Activated CD8-positive, alpha-beta memory T cell treated with anti-CD3 and anti-CD28 coated beads for 48 hours (primary cell): ENCODE measurements at places on chromosomes 4 and X.

DNA sequence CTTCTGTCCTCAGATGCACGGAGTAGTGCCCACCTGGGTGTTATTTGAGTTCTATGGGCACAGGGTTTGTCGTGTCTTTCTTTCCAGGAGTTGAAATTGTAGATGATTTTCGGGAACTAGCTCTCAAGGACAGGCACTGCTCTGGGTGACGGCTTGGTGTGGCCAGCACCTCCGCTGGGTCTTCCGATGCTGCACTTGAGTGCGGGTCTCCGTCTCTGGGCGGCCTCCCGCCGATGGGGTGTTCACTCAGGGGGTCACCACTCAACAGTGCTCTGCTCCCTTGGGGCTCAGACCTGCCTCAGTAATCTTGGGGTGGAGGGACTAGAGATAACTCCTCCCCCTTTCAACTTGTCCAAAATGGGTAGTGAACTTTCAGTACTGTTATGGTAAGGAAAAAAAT is 2.5 kb downstream of the ZFP92 start:
- no peak for DNase-seq

DNA sequence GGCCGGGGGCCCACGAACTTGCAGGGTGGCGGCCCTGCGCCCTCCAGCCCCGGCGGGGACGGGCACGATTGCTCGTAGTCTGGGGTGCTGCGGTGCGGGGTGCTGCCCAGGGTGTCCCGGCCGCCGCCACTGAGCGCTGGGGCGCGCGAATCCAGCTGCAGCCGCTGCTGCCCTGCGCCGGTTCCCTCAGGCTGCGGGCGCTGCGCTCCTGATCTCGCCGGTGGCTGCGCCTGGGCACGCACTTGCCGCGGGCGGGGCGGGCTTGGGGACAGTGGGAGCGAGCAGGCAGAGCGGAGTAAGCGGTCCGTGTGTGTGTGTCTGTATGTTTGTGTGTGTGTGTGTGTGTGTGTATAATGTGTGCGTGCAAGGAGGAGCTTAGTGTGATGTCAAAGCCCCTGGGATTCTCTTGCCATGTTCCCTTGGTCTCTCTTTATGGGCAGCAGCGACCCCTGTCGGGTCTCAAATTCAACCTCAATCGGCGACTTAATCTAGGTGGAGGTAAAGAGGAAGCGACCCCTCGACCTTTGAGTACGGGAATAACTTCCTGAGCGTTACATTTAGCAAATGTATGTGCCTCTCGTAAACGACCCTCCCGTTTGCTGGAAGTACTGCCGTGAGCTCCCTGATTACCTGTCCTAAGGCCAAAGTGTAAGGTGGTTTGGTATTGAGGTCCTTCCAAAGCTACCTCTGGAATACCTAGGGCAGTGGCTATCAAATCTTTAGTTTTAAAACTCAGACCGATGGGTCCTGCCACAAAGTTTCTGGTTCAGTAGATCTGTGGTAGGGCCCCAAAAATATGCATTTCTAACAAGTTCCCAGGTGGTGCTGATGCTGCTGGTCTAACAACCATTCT is at the start of gene RNF150:
RNF150 (minus strand) TSS at position 324 of the 853 bp plus-strand sequence.
- DNase-seq: peak; percentile 20

DNA sequence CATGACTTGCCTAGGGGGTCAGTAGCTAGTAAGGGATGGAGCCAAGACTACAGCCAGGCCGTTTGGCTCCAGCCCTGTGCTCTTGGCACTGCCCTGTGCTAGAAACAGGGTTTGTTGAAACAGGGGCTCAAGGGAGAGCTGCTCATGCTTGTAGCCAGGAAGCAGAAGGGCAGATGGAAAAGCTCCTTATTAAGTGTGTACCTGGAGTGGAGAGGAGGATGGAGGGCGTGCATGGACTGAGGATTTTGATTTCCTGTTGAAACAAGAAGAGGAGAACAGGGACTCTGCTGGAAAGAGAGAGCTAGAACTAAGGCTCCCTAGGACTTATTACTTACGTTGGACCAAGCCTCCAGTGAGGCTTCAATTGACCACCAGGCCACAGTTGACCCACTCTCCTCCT is 363.0 kb downstream of the MID1IP1 start:
- DNase-seq: no peak

GRCh38 chrX:23884427-23885024 is 23.2 kb downstream of the APOO start:
- DNase-seq: no peak

DNA sequence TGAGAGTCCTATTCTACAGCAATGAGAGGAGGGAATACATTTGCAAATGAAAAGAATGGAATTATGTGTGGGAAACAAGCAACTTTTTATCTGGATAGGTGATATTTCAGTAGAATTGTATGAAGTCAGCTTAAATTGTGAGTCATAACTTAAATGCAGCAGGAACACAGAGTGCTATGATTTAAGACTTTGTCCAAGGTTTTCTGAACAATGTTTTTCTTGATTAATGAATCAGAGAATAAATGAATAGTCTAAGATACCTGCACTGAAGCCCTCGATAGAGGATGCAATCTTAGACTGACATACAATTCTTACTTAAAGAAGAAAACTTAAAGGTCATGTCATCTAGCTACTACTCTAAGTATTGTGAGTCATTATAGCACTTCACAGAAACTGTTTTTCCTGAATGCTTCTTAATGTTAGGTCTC is 8.0 kb downstream of the ARHGEF38 start:
- DNase-seq: no peak

DNA sequence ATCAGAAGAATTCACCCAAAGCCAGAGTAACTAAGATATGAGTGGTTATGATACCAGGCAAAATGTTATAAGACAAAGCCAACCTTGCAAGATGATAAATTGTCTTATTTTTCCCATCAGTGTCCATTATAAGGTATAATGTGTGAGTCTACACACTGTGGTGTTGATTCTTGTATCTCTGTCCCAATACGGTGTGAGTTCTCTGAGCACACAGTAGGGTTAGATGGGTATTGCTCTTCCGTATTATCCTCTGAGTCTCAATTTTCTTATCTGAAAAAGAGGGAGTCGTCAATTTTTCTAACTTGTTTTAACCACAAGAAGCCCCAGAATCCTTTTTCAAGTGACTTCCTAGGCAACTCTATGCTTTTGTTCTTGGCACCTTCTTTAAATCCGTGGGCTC is 69.9 kb downstream of the HMGB2 start:
- no peak for DNase-seq

DNA sequence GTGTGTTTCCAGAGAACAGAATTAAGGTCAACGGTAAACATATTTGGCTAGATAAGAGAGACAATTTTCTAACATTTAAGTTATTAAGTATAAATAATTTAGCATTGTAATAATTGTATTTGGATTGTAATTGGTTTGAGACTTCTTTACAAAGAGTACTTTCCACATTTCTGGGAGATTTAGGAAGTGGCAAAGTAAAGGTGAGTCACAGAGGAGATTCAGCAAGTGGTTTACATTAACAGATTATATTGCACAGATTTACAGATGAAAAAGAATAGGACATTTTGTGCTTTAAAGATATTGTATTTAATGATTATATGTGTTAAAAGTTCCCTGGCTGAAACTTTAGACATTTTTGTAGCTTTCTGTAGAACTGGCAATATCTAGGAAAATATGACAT is 584.4 kb upstream of the AADAT start:
- DNase-seq: no peak

DNA sequence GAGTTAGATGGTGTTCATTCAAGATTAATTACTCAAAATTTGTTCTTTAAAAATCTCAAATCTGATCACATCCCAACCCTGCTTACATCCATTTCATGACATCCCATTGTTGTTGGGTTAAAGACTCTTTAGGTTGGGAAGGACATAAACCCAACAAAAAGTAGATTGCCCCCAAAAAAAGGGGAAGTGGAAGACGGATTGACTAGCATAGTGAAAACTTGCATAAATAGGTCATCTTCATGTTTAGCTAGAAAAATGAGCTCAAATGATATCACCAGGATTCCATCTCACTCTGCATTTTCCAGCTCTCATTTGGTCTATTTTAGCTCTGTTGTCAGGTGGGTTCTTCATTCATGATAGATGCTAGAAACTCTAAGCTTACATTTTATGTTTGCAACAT is 18.5 kb upstream of the TET2 start:
- no peak for DNase-seq

DNA sequence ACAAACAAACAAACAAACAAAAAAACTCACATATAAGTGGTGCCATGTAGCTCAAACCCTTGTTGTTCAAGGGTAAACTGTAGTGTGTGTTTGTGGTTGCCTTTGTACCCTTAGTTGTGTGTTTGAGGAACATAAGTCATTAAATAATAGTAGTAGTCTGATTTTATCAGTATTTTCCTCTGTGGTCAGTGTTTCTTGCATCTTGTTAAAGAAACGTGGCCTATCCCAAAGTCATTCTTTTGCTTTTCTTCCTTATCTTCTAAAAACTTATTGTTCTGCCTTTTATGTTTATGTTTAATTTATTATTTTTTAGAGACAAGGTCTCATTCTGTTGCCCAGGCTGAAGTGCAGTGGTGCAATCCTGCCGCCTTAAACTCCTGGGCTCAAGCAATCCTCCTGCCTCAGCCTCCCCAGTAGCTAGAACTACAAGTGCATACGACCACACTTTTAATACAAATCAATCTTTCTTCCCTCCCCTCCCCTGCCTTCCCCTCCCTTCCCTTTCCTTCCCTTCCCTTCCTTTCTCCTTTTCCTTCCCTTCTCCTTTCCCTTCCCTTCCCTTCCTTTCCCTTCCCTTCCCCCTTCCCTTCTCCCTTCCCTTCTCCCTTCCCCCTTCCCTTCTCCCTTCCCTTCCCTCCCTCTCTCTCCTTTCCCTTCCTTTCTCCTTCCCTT is 26.4 kb downstream of the PRIMPOL start:
- DNase-seq: no peak

DNA sequence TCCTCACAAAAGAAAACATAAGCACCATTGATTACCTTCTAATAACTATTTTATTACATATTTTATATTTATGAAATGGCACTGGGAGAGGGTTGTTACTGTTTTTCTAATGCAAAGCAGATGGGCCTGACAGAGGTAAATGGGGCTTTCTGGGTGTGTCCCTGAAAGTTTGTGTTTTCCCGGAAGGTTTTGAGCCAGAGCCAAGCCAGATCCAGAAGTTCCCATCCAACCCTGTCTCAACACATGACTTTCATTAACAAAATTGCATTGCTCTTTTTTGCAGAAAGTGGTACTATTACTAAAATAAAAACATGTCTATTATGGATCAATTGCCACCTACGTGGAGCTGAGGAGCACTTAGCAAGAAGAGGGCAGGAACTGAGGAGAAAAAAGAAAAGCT is 181.3 kb downstream of the RAB28 start:
- DNase-seq: no peak

DNA sequence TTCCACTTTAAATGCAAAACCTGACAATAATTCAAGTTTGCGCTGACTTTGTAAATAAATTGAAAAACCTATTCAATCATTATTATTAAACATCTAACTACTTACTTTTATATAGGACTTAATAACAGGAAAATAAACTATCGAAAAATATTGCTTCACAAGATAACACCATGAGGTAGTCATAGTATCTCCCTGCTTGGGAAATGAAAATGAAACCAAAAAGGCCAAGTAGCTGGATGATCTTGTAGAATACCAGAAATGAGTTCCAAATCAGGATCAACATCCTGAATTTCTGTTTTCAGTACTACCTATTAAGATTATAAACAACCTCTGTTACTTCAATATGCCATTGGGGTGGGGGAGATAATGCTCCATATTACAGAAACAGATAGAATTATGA is 58.9 kb downstream of the CHIC2 start:
- no peak for DNase-seq

DNA sequence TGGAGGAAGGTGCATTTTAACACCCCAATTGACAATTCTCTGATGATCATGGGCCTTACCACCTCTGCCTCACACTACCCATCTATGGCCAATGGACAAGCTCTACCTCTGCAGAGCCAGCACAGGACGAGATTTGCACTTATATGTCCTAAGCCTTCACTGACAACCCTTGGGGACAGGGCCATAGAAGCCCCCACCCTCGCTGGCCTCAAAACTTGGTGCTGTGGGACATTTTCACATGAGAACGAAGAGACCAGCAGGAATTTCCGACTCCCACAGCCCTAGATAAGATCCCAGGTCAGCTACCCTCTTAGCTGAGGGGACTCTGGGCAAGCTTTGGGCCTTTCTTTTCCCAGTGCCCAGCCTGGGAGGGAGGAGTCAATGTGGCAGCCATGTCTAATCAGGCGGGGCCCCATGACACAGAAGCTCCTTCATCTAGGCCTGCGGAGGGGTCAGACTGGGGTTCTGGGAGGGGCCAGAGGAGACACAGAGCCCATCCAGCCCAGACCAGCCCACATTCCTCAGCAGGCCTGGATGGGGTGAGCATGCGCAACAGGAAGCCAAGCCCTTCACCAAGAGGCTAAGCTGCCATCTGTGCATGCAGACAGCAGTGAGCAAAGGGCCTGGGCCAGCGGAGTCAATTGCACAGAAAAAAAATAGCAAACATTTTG is 12.1 kb downstream of the PJA1 start:
- DNase-seq: no peak

DNA sequence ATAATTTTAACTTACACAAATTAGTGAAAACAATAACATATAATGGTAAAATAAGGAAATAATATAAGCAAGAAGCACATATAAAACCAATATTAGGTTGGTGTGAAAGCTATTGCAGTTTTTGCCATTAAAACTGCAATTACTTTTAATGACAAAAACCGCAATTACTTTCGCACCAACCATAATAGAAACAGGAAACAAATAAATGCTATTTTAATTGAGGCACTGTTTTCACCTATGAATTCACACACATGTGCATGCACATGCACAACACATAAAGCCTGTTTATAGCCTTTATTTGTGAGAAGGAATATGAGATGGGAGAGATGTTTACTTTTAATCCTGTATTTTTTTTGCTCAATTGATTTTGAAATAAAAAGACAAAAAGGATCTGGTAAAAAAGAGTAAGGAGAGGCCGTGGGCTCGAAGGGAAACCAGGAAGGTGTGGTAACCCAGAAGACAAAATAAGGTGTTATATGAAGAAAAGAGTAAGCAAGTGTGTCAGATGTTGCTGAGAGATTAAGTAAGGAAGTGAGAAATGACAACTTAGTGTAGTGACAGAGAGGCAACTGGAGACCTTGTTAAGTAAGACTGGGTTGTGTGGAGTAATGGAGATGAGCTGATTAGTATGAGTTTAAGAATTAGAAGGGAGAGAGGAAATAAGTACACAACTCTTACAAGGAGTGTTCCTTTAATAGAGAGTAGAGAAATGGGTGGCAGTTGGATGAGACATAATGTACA is 69.0 kb downstream of the KLHL13 start:
- DNase-seq: no peak

DNA sequence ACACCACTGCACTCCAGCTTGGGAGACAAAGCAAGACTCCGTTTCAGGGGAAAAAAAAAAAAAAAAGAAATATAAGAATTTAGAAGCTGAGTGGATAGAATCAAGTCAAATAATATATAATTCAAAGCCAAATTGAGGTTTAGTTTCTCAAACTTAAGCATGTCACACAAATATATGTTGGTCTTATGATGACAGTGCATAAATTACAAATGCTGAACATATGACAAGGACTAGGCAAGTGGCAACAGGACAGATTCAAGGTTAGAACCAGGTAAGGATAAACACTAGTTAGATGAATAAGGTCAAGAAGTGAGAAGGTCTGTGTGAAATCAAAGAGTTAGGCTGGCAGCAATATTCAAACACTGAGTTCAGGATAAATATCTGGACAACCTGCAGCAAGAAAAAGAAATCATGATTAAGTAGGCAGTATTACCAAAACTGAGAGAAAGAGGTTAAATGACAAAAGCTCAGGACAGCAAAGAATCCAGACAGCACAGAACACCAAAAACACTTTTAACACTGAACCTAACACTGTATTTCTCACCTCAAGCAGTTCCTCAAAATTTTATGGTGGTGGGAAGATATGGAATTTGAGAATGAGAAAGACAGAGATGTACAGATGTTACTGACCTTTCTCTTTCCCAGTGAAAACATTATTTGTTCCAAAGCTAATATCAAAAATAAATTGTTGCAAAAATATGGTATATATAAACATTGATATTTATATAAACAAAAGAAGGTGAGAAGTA is 45.4 kb downstream of the ANKRD17 start:
- DNase-seq: no peak
